ENCODE measurements at places on chromosomes 11 and 22.

DNA sequence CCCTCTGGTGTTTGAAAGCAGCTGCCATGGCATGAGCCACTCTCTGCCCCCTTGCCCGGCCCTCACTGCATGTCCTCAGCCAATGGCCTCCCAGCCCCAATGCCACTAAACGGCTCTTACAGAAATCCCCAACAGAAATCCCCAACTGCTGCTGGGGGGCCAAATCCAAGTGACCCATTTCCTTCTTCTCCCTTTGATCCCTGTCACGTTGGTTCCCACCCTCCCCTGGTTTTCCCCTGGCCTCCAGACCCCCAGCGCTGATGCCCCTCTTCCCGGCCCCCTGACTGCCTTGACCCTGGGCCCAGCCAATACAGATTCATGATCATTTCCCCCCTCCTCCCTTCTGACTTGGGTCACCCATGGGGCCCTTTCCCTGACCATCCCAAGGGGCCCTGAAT lies 30.9 kb downstream of the IGLL1 start:
- no peak for DNase-seq

DNA sequence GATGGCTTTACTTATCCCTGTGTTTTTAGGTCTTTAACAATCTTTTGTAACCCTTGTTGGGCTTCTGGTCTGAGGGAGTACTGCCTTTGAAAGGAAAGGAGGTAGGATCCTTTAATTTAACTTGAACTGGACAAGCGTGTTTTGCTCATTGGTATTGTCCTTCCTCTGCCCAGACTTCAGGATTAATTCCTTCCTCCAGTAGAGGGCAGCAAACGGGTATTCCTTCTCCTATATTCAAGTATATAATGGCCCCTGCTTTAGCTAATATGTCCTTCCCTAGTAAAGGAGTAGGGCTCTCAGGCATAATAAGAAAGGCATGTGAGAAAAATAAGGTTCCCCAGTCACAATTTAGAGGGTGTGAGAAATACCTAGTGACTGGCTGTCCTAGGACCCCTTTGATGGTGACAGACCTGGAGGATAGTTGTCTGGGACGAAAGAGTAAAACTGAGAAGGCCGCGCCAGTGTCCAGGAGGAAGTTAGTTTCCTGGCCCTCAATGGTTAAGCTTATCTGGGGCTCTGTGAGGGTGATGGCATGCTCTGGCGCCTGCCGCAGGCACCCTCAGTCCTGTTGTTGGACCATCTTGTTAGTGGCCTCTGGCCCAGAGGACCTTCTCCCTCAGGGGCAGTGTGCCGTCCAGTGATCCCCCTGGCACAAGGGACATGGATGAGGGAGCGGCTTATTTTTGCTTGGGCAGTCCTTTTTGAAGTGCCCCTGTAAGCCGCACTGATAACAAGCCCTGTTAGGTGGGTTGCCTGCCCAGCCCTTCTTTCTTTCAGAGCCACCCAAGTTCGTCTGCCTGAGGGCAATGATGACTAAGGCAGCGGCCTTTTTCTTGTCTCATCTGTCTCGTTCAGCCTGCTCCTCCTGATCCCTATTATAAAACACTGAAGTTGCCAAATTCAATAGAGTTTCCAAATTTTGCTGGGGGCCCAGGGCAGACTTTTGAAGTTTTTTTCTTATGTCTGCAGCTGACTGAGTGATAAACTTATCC lies 51.8 kb downstream of the C11orf71 start:
- no peak for DNase-seq

GRCh38 chr11:77217156-77217555 lies 84.3 kb downstream of the GDPD4 start:
- no peak for DNase-seq

- DNase-seq: no peak
Observed at GRCh38 chr11:120674542-120674941, 163.0 kb downstream of the GRIK4 start.

- no peak for DNase-seq
Observed at GRCh38 chr11:76291576-76292526, 85.5 kb upstream of the WNT11 start.

- DNase-seq: peak; percentile 21
Observed at GRCh38 chr11:109939166-109939810, 153.9 kb upstream of the ZC3H12C start.

- no peak for DNase-seq
Observed at GRCh38 chr22:49546811-49547585, 280.7 kb downstream of the BRD1 start.

GRCh38 chr11:78100261-78100660 lies 20.6 kb upstream of the NDUFC2 start:
- DNase-seq: no peak

GRCh38 chr22:48256776-48257684 lies 1494.6 kb downstream of the TBC1D22A start:
- DNase-seq: no peak

GRCh38 chr11:77879218-77879617 lies 58.3 kb downstream of the AAMDC start:
- DNase-seq: peak; percentile 4

- DNase-seq: no peak
Observed at GRCh38 chr11:2317354-2318050, 15.7 kb downstream of the TSPAN32 start.

DNA sequence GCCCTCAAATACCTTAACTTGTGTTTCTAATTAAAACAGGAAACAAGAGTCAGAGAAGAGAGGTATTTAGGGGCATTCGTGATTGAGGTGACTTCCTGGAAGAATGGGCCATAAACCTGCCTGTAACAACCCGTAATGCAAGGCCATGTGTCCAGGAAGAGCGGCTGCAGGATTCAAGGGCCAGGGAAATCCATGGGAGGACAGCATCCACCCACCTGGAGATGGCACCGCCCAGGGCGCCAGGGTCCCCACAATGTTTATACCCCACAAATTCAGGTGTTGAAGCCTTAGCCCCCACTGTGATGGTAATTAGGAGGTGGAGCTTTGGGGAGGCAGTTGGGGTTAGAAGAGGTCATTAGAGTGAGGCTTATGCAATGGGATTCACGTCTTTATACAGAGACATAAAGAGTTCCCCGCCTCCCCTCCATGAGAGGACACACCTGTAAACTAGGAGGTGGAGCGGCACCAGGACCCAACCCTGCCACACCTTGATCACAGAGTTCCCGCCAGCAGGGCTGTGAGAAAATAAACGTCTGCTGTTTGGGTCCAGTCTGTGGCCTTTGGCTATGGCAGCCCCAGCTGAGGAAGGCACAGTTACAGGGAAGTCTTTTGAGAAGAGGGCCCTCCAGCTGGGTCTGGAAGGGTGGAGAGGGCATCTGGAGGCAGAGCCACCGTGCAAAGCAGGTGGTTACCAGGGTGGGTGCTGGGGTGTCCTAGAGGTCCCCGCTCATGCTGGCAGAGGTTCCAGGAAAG lies 1394.3 kb downstream of the TBC1D22A start:
- DNase-seq: no peak

DNA sequence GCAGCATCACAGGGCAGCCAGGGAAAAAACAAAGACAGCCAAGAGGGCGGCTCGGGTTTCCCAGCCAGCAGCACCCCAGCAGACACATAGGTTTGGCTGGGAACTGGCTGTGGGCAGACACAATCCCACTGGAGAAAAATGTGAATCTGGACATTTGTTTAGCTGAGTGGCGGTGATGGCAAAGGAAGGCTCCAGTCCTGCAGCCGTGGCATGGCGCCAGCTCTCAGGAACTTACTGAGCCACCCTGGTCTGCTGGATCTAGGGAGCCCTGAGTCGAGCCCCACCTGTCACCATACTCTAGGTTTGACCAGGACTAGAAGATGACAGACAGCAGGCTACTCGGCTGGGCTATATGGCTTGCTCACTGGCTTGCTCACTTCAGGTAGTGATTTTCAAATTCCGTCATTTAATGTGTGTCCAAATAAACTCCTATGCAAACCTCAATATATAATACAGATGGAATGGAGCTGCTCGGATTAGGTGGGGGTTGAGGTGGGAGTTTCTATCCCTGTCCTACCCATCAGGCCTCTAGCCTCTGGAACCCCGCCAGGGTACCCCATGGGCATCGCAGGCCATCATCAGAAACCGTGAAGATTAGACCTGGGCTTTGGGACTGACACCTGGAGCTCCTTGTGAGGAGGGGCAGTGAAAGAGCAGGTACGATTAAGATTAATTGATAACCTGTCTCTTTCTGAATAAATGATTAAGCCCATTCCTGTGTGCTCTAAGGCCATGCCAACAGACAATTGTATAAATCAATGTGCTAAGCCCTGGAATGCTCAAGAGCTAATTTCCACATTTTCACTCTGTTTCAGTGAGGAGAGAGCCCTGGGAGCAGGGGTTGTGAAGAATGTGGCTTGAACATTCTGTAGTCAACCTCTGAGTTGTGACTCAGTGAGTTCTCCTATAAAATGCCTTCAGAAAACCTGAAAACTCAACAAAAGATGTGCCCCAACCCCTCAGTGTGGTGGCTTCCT lies 42.5 kb downstream of the GALNT18 start:
- no peak for DNase-seq

GRCh38 chr22:23053912-23054530 lies 16.3 kb upstream of the GNAZ start:
- no peak for DNase-seq

- DNase-seq: no peak
Observed at GRCh38 chr11:43922295-43922648, 20.2 kb upstream of the C11orf96 start.

DNA sequence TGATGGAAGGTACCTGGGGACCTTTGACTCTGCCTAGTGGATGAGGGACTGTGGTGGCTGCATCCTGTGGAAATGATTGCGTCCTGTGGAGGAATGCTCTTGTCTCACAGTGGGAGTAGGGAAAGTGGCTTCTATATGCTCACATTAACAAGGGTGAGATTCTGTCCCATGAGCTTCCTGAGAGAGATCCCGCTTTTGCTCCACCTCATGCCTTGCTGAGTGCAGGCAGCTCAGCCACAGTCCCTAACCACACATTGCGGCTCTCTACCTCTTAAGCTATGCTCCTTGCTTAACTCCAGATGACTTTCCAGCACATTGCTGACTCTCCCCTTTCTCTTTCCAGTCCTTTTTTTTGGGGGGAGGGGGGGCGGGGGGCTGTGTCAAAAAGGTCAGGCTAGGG lies 45.0 kb downstream of the TEAD1 start:
- DNase-seq: no peak

DNA sequence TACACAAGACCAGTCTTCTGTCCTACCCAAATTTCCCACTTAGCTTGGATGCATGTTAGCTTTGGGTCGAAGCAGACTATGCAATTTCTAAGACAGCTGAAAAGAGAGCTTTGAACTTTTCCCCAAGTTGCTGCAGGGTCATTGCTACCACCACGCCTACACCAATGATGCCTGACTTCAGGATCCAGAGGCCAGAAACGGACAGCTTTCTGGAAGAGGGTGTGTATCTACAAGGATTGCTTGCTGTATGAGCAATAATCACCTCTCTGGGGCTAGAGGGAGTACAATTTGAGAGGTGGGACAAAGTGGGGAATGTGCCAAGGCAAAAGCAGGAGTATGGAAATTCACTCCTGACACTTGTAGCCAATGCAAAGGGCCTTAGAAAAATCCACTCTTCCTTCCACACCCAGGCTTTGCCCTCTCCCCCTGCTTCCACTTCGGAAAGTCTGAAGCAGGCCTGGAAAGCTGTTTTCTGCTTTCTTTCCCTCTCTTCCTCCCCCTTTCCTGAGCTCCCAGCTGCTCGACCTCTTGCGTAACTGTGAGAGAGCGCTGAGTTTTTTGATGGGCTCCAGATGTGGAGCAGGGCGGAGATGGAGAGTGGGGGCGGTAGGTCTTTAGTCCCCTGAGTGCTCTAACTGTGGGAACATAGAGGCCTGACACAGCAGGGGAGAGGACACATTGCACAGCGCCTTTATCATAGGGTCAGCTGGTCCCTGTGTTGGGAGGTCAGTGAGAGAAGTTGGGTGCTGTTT lies 2.1 kb upstream of the PHLDB1 start:
- no peak for DNase-seq

DNA sequence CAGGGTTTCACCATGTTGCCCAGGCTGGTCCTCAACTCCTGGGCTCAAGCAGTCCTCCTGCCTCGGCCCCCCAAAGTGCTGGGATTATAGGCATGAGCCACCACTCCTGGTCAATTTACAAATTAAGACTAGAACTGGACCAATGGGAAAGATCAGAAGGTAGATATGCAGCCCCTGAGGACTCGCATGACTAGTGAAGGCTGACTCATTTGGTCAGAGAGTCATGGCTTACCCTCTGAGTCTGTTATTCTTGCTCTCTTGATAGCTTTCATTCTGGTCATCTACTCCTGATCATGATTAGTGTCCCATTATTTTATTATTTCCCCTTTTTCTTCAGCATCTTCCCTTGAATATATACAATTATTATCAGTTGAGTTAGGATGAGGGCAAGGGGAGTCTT lies 2.7 kb upstream of the LDHAL6A start:
- DNase-seq: no peak

DNA sequence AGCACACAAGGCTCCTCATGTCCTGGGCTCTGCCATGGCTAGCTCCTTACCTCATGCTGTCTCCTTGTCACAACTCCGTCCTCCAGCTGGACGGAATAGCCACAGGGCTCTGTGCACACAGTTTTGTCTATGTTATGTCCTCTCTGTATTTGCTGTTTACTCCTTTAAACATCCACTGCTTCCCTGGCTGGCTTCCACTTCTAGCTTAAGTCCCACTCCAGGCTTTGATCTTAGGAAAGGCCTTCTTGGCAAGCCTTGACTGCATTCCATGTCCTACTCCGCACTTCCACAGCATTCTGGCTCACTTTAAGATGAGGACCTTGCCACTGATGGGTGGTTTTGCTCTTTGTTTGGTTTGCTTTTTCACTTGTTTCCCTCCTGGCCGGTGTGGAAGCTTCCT lies 22.9 kb upstream of the ROBO3 start:
- DNase-seq: no peak

DNA sequence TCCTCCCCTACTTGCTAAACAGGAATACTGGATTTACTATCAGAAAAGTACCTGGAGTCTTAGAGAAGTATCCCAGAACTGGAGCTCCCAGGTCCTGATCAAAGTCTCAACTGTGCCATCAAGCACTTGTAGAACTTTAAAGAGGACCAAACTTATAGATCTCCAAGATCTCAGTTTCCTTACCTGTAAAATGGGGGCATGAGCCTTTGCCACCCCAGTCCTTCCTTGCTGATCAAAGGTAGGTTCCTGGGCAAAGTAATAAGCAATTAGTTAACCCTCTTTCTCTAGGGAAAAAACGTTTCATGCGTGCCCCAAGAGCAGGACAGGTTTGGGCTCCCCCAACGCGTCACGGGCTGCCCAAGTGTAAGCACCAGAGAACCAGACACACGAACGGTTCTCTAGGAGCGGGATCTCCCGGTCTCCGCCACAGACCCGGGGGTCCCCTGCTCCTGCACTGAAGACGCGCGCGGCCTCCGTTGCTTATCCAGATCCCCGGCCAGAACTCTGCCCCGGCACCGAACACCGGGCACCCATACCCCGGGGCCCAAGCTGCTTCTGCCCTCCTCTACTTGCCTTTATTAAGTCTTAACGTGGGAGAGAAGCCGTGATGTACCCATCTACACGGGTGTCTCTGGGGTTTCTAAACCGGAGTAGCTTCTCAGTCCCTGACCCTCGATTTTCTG lies 505 bp downstream of the ZNF214 start:
- no peak for DNase-seq

- no peak for DNase-seq
Observed at GRCh38 chr22:27576815-27577573, 224.6 kb downstream of the MN1 start.

- DNase-seq: no peak
Observed at GRCh38 chr22:23938328-23939016, 22.5 kb downstream of the GSTT2B start.
